ENCODE measurements at places on chromosomes 5 and 9. TPM values are rescaled to one million over a fixed set of nuclear protein-coding genes. Genes with fewer than 3 reads are reported as not detected.

FREM1 gene
- total RNA-seq = 0.52 TPM

LYSMD3 gene
- 7.9 TPM for total RNA-seq

MED27 gene
- total RNA-seq = 38.4 TPM

SSBP2 gene
- 5.8 TPM for total RNA-seq

PAEP gene
- total RNA-seq = not detected

FAM221B gene
- 0.29 TPM for total RNA-seq

C9 gene
- total RNA-seq = not detected

TMEM215 gene
- not detected for total RNA-seq

BARHL1 gene
- not detected for total RNA-seq

- H3K4me3 ChIP-seq = no peak overlapping the region
- no peak for DNase-seq
- H3K36me3 ChIP-seq = no peaks in the 10 kb centered on the region
- H3K27me3 ChIP-seq = no peaks in the 10 kb centered on the region
- H3K4me1 ChIP-seq = no peaks in the 10 kb centered on the region
Observed at GRCh38 chr9:91756510-91756780, 193.6 kb downstream of the ROR2 start.

DNA sequence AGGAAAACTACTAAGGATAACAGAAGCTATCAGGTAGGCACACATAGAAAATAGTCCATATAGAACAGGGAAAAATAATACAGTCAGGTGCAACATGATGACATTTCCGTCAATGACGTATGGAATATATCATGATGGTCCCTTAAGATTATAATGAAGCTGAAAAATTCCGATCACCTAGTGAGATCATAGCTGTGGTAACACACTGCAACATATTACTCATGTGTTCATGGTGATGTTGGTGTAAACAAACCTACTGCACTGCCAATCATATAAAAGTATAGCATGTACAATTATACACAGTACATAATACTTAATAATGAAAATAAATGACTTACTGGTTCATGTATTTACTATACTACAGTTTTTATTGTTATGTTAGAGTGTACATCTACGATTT is 60.0 kb downstream of the MEGF9 start:
- no peak overlapping the region for H3K4me3 ChIP-seq
- no peaks in the 10 kb centered on the region for H3K36me3 ChIP-seq
- no peaks in the 10 kb centered on the region for H3K27me3 ChIP-seq
- peaks cover 7% of the 10 kb centered on the region for H3K4me1 ChIP-seq

GRCh38 chr5:120771202-120771601 is 307.1 kb downstream of the PRR16 start:
- DNase-seq = no peak
- no peaks in the 10 kb centered on the region for H3K27me3 ChIP-seq
- H3K4me1 ChIP-seq = no peaks in the 10 kb centered on the region
- H3K4me3 ChIP-seq = no peak overlapping the region

GRCh38 chr5:169637549-169638121 is 560 bp downstream of the DOCK2 start:
- no peaks in the 10 kb centered on the region for H3K27me3 ChIP-seq
- H3K27ac ChIP-seq = no peak overlapping the region
- no peak for DNase-seq
- peaks cover 21% of the 10 kb centered on the region for H3K4me1 ChIP-seq

- H3K4me3 ChIP-seq = no peak overlapping the region
- no peaks in the 10 kb centered on the region for H3K4me1 ChIP-seq
- no peaks in the 10 kb centered on the region for H3K27me3 ChIP-seq
- no peak overlapping the region for H3K27ac ChIP-seq
- no peak for DNase-seq
Observed at GRCh38 chr5:103919506-103919905, 356.9 kb upstream of the NUDT12 start.

- H3K4me3 ChIP-seq = no peak overlapping the region
- H3K36me3 ChIP-seq = no peaks in the 10 kb centered on the region
- no peak for DNase-seq
- no peaks in the 10 kb centered on the region for H3K4me1 ChIP-seq
Observed at GRCh38 chr5:100950985-100951384, 47.9 kb upstream of the ST8SIA4 start.

GRCh38 chr5:131611064-131611381 is 24.0 kb downstream of the RAPGEF6 start:
- no peak overlapping the region for H3K27ac ChIP-seq
- H3K27me3 ChIP-seq = no peaks in the 10 kb centered on the region
- no peaks in the 10 kb centered on the region for H3K36me3 ChIP-seq
- peaks cover 21% of the 10 kb centered on the region for H3K4me1 ChIP-seq
- DNase-seq = no peak

GRCh38 chr9:76758476-76758875 is 5.8 kb upstream of the PCA3 start:
- H3K4me1 ChIP-seq = no peaks in the 10 kb centered on the region
- H3K36me3 ChIP-seq = no peaks in the 10 kb centered on the region
- DNase-seq = no peak
- H3K4me3 ChIP-seq = no peak overlapping the region
- H3K27me3 ChIP-seq = peaks cover 6% of the 10 kb centered on the region

DNA sequence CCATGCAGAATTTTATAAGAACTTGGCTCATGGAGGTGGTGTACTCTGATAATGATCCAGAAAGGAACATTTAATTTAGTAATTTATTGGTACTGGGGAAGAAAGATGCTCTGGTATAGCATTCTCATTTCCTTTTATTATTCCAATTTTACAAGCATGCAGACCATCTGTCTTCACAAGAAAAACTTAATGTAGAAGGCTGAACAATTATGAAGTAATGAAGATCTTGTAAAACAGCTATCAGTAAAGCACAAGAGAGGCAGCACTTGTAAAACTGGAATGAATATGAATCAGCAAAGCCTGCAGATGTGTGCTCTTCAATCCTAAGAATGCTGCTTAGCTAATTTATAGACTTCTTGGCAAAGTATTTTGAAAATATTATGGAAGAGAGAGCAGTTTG is 300.0 kb downstream of the YTHDC2 start:
- H3K27ac ChIP-seq = no peak overlapping the region
- no peaks in the 10 kb centered on the region for H3K4me1 ChIP-seq
- DNase-seq = no peak
- 0 out of 2 replicates have a peak, but pooled peaks cover 4% of the 10 kb centered on the region for H3K27me3 ChIP-seq

- no peak overlapping the region for H3K4me3 ChIP-seq
- no peak for DNase-seq
- no peaks in the 10 kb centered on the region for H3K4me1 ChIP-seq
- H3K36me3 ChIP-seq = no peaks in the 10 kb centered on the region
- no peak overlapping the region for H3K27ac ChIP-seq
Observed at GRCh38 chr9:72205513-72205912, 56.3 kb downstream of the GDA start.

- no peak overlapping the region for H3K4me3 ChIP-seq
- H3K27me3 ChIP-seq = no peaks in the 10 kb centered on the region
- DNase-seq = peak; percentile 26
- H3K36me3 ChIP-seq = no peaks in the 10 kb centered on the region
Observed at GRCh38 chr5:10831419-10831818, 70.4 kb upstream of the DAP start.

DNA sequence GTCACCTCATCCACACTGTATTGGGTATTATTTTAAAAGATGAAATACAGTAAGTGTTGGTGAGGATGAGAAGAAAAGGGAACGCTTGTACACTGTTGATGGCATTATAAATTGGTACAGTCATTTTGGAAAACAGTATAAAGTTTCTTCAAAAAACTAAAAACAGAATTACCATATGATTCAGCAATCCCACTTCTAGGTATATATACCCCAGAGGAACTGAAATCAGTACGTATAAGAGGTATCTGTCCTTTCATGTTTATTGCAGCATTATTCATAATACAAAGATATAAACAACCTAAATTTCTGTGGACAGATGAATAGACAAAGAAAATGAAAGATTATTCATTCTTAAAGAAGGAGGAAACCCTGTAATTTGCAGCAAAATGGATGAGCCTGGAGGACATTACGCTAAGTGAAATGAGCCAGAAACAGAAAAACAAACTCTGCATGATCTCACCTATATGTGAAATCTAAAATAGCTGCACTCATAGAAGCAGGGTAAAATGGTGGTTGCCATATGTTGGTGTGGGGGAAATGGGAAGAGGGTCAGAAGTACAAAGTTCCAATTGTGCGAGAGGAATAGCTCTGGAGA is 191.6 kb downstream of the TRIM36 start:
- H3K4me3 ChIP-seq = no peak overlapping the region
- H3K27me3 ChIP-seq = no peaks in the 10 kb centered on the region
- H3K36me3 ChIP-seq = no peaks in the 10 kb centered on the region
- no peak overlapping the region for H3K27ac ChIP-seq
- H3K4me1 ChIP-seq = no peaks in the 10 kb centered on the region

DNA sequence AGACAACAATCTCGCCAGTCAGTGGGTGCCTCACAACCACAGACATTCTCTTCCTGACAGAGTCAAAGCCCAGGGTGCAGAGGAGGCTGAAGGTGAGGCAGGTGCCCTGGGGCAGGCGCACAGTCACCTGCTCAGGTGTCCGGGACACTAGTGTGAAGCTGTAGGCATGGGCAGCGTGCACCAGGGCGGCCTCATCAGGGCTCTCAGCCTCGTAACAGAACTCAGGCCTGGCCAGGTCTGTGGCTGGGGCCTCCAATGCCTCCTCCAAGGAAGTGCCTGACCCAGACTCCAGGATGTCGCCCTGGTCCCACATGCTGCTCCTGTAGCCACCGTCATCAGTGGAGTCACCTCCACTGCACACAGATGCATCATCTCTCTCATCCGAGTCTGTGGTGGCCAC is 198.7 kb downstream of the PTTG1 start:
- H3K4me1 ChIP-seq = no peaks in the 10 kb centered on the region
- H3K27ac ChIP-seq = no peak overlapping the region
- DNase-seq = no peak
- H3K36me3 ChIP-seq = no peaks in the 10 kb centered on the region
- H3K27me3 ChIP-seq = no peaks in the 10 kb centered on the region
- no peak overlapping the region for H3K4me3 ChIP-seq

- H3K27ac ChIP-seq = no peak overlapping the region
- no peak for DNase-seq
- H3K4me3 ChIP-seq = no peak overlapping the region
- no peaks in the 10 kb centered on the region for H3K36me3 ChIP-seq
- no peaks in the 10 kb centered on the region for H3K27me3 ChIP-seq
Observed at GRCh38 chr9:4581861-4582565, 80.1 kb upstream of the PLPP6 start.

GRCh38 chr5:66877843-66878242 is 281.6 kb downstream of the MAST4 start:
- peak overlapping the region; percentile 62 for H3K27ac ChIP-seq
- no peaks in the 10 kb centered on the region for H3K27me3 ChIP-seq
- peak; percentile 39 for DNase-seq
- peaks cover 31% of the 10 kb centered on the region for H3K4me1 ChIP-seq
- H3K4me3 ChIP-seq = no peak overlapping the region

DNA sequence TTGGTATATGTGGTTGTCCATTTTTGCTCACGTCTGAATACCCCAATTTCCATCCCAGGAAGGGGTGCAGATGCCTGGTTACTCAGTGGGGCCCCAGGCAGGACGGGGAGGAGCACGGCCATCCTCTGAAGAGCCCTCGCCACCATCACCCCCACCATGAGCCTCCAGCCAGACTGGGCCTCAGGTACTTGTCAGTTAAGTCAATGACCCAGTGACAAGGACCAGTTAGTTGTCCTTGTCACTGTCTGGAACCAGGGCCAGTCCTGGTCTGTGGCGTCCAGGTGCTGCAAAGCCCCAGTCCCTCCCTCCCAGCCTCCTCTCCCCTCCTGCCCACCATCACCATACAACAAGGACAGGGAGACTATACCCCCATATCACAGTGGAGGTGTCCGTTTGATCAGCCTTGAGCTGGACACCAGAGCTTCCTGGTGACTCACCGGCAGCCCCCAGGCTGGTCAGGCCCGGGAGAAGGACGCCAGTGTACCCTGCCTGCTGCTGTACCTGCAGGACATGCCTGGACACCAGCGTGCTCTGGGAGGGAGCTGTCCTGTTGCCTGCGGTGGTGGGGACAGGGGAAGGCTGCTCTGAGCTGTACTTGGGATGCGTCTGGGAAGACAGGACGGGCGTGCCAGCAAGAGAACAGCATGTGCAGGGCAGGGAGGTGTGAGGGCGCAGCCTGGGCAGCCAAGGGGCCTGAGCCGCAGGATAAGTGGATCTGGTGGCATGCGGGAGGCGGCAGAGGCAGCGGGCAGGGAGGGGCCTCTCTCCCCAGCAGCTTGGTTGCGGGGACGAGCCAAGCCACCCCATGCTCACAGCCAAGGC is 32.6 kb upstream of the TTLL11 start:
- DNase-seq = peak; percentile 30
- no peaks in the 10 kb centered on the region for H3K27me3 ChIP-seq
- H3K36me3 ChIP-seq = no peaks in the 10 kb centered on the region
- H3K4me3 ChIP-seq = no peak overlapping the region
- no peak overlapping the region for H3K27ac ChIP-seq

- no peaks in the 10 kb centered on the region for H3K36me3 ChIP-seq
- H3K4me3 ChIP-seq = no peak overlapping the region
- no peaks in the 10 kb centered on the region for H3K4me1 ChIP-seq
- DNase-seq = no peak
- H3K27me3 ChIP-seq = peaks cover 5% of the 10 kb centered on the region
Observed at GRCh38 chr5:144281784-144282183, 111.1 kb downstream of the KCTD16 start.

DNA sequence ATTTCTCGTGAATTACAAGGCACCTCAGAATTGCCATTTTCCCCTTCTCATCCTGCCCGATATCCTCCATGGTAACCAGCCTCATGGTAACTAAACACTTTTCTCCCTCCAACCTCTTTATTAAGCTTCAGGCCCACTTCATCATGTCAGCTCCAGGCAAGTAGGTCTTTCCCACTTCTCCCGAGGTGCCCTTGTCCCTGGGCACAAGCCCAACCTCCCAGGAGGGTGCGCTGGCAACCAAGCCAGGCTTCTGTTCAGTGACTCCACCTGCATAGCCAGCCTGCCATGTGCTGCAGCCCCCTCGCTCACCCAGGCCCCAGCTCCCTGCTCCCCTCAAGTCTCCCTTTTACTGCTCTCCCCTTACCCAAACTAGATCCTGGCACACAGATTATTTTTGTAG is 47.4 kb upstream of the AFAP1L1 start:
- H3K27ac ChIP-seq = no peak overlapping the region
- peaks cover 39% of the 10 kb centered on the region for H3K4me1 ChIP-seq
- H3K27me3 ChIP-seq = no peaks in the 10 kb centered on the region
- no peak overlapping the region for H3K4me3 ChIP-seq
- DNase-seq = no peak
- no peaks in the 10 kb centered on the region for H3K36me3 ChIP-seq

DNA sequence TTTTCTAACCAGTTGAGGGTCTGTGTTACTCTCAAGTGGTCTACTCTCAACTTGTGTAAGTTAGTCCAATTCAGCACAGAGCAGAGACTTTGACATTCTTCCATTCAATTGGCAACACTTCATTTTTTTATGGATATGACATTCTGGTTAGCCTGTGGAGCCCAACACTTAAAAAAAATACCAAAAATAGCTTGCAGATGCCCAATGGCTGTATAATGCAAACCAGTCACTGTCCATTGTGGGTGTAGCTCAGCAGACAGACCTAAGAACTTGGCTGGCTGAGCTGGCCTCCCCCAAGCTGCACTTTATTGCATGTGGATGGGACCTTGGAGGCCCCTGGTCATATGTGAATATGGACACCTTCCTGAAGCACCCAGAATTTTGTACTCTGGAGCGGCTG is 103.2 kb downstream of the DPYSL3 start:
- H3K4me1 ChIP-seq = peaks cover 17% of the 10 kb centered on the region
- H3K27me3 ChIP-seq = no peaks in the 10 kb centered on the region
